ENCODE measurements at places on chromosomes 3 and 15. TPM values are rescaled to one million over a fixed set of nuclear protein-coding genes. Genes with fewer than 3 reads are reported as not detected.
A peak's percentile ranks its signal among the peaks of the same experiment; 100 is the strongest.

- no peak for DNase-seq
- H3K4me1 ChIP-seq: no peaks in the 10 kb centered on the region
- H3K27me3 ChIP-seq: no peaks in the 10 kb centered on the region
- H3K36me3 ChIP-seq: no peaks in the 10 kb centered on the region
- H3K4me3 ChIP-seq: no peak overlapping the region
These were observed 462.3 kb upstream of the SGO1 start for GRCh38 chr3:20648294-20648693.

GRCh38 chr3:23440416-23441294, 237.5 kb downstream of the UBE2E2 start:
- no peak for DNase-seq
- no peak overlapping the region for H3K27ac ChIP-seq

DNA sequence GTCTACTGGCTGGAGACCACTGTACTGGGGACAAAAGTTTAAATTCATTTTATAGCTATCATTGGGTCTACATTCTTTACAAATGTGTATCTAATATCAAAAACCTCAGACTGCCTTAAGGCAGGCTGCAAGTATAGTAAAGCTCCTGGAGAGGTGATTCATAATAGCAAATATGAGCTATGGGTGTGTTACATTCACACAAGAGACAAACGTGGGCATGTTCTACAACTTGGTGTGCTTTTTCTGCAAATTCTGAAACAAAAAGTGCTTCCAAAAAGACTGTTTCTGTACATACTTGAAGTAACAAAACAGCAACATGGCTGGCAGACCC, 1101.4 kb downstream of the ROBO1 start:
- H3K27me3 ChIP-seq: no peaks in the 10 kb centered on the region
- no peaks in the 10 kb centered on the region for H3K36me3 ChIP-seq
- H3K27ac ChIP-seq: no peak overlapping the region
- no peak overlapping the region for H3K4me3 ChIP-seq
- DNase-seq: no peak

DNA sequence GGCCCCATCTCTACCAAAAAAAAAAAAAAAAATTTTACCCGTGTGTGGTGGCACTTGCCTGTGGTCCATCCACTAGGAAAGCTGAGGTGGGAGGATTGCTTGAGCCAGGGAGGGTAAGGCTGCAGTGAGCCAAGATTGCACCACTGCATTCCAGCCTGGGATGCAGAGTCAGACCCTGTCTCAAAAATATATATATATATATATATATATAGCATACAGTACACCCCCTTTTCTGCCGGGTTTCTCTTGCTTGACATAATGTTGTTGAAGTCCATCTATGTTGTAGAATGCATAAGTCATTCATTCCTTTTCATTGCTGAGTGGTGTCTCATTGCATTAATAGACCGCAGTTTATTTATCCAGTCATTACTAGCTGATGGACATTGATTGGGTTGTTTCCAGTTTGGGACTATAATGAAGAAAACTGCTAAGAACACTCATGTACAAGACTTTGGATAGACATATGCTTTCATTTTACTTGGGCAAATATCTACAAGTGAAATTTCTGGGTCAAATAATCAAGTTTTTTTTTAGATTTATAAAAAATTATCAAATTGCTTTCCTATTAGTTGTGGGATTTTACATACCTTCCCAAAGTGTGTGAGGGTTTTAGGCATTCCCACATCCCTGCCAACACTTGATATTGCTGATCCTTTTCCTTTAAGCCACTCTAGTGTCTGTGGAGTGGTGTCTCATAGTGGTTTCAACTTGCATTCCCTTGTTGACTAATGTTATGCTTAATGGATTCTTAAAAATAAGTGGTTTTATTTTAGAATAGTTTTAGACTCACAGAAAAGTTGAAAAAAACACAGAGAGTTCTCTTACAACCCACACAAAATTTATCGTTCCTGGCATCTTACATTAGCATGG, 2.1 kb upstream of the PRR20G start:
- H3K4me3 ChIP-seq: no peak overlapping the region
- H3K4me1 ChIP-seq: no peaks in the 10 kb centered on the region
- no peak for DNase-seq

DNA sequence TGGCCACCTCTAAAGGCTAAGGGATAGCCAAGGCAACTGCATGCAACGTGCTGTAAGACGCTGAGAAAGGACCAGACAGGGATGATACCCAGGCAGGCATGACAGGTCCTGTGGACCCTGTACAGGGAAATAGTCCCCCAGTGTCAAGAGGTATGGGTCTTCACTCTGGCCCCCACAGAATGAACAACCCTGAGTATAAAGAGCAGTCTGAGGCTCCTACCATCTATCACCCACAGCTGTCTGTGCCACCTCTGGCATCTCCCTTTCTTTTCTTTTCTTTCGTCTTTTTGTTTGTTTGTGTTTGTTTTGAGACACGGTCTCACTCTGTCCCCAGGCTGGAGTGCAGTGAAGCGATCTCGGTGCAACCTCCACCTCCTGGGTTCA, 18.7 kb downstream of the SLC25A20 start:
- H3K4me3 ChIP-seq: no peak overlapping the region
- no peak for DNase-seq
- no peaks in the 10 kb centered on the region for H3K27me3 ChIP-seq
- peak overlapping the region; percentile 43 for H3K27ac ChIP-seq
- peaks cover 72% of the 10 kb centered on the region for H3K36me3 ChIP-seq
- peaks cover 8% of the 10 kb centered on the region for H3K4me1 ChIP-seq

The BTLA gene
- total RNA-seq: 18.2 TPM

DNA sequence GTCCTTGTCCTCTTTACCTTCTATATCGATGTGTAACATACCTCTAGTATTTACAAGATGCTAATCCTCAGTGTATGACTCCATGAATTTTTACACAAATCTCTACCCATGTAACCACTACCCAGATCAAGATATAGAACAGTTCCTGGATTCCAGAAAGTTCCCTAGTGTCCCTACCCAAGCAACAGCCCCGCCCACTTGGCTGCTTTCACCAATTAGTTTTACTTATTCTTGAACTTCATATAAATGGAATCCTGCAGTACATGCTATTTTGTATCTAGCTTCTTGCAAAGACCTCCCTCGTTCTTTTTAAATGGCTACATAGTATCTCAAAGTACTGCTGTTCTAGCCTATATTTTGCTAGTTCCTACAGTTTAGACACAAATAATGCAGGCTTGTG, 33.0 kb downstream of the CD276 start:
- DNase-seq: no peak
- H3K27ac ChIP-seq: no peak overlapping the region
- H3K4me3 ChIP-seq: no peak overlapping the region
- H3K4me1 ChIP-seq: peaks cover 2% of the 10 kb centered on the region

The ALS2CL gene
- total RNA-seq: 10.2 TPM

DNA sequence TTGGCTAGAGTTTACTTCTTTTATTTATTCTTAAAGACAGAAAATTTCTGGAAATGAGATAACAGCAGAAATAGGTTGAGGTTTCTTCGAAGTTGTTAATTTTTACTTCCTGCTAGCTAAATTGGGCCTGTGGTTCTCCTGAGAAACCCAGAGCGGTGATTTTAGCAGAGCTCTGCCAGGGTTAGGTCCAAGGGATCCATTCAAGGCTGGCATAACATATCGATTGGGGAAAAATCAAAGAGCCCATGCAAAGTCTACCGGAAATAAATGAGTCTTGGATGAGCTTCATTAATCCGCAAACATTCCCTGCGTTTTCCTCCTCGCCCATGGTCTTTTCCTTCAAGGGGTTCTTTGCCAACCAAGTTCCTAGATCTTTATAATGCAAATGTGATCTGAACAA, 30.8 kb upstream of the MASP1 start:
- H3K27ac ChIP-seq: no peak overlapping the region
- peaks cover 16% of the 10 kb centered on the region for H3K4me1 ChIP-seq
- no peaks in the 10 kb centered on the region for H3K36me3 ChIP-seq
- DNase-seq: no peak

DNA sequence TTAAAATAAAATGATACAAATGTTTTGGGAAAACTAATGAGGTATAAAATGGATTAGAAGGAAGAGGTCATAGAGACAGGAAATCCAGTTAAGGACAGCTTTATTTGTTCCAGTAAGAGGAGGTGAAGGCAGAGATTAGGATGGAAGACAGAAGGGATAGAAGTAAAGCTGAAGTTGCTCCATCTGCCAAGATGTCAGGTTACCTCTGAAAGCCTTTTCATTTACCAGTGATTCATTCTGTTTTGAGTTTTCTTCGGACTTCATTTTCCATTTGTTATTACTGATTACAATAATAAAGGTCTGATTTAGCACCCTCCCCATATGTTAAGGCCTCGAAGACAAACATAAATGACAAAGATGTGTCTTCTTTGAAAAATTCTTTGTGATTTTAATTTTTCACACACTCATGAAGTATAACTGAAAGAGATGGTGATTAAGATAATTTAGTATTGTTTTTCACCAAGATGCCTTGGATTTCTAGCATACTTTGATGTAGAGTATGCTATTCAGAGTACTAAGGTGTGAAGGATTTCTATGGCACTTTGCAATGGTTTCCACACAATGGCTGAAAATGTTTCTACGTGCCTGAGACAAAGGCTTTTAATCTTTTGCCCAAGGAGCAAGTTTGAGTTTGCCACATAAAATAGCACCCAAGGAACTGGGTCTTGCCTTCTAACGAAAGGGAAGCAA, 75.4 kb upstream of the PLAAT1 start:
- no peak overlapping the region for H3K27ac ChIP-seq
- no peak for DNase-seq
- no peaks in the 10 kb centered on the region for H3K4me1 ChIP-seq
- H3K27me3 ChIP-seq: peaks cover 2% of the 10 kb centered on the region
- no peak overlapping the region for H3K4me3 ChIP-seq

The DUOX2 gene
- total RNA-seq: not detected

GRCh38 chr3:187368251-187369088, at the start of gene RTP4:
Gene RTP4, plus strand, starts transcription at chr3:187368385. Its CDS starts 57 bp downstream, at chr3:187368442.
- peaks cover 37% of the 10 kb centered on the region for H3K36me3 ChIP-seq
- H3K27ac ChIP-seq: peak within 1 kb of the TSS; percentile 98
- H3K4me3 ChIP-seq: peak within 1 kb of the TSS; percentile 98
- DNase-seq: peak; percentile 11
- H3K27me3 ChIP-seq: no peaks in the 10 kb centered on the region

- no peaks in the 10 kb centered on the region for H3K27me3 ChIP-seq
- no peaks in the 10 kb centered on the region for H3K36me3 ChIP-seq
- H3K4me3 ChIP-seq: no peak overlapping the region
These were observed 54.5 kb downstream of the CPN2 start for GRCh38 chr3:194296454-194297263.

GRCh38 chr3:126816298-126816697, 112.3 kb downstream of the CHCHD6 start:
- H3K27me3 ChIP-seq: no peaks in the 10 kb centered on the region
- H3K27ac ChIP-seq: no peak overlapping the region
- peaks cover 21% of the 10 kb centered on the region for H3K4me1 ChIP-seq
- no peak for DNase-seq
- no peaks in the 10 kb centered on the region for H3K36me3 ChIP-seq
- H3K4me3 ChIP-seq: no peak overlapping the region

GRCh38 chr3:148643389-148643840, 54.3 kb upstream of the AGTR1 start:
- H3K27me3 ChIP-seq: no peaks in the 10 kb centered on the region
- no peak for DNase-seq
- no peaks in the 10 kb centered on the region for H3K36me3 ChIP-seq
- no peaks in the 10 kb centered on the region for H3K4me1 ChIP-seq

The CCDC80 gene
- not detected for total RNA-seq

GRCh38 chr3:67529915-67530314, 124.5 kb downstream of the SUCLG2 start:
- no peak overlapping the region for H3K4me3 ChIP-seq
- no peaks in the 10 kb centered on the region for H3K27me3 ChIP-seq
- peaks cover 29% of the 10 kb centered on the region for H3K4me1 ChIP-seq

The ROBO2 gene
- not detected for total RNA-seq

DNA sequence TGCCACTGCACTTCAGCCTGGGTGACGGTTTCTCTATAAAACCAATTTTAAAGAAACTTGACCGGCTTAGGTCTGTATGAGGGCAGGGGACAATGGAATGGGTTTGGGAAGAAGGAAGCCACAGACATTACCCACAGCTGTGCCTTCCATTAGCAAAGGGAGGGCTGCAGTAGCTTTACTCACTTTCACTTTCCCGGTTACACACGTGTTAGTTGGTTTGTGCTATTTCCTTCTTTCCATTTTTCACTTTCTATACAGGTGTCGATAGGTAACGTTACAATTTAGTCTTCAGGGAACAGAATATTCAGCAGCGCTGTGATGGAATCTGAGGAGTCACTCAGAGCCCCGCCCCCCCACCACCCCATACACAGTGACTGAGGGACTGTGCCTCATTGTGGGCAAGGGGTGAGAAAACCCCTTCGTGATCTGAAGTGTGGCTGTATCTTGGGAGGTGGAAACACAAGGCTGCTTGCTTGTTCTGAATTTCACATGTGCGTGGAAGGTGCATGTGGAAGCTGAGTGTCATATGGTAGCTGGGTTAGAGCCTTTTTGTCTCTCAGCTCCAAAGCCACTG, 44.8 kb upstream of the RPL32 start:
- H3K4me3 ChIP-seq: peak overlapping the region; percentile 38
- H3K27ac ChIP-seq: no peak overlapping the region
- H3K27me3 ChIP-seq: peaks cover 13% of the 10 kb centered on the region
- no peaks in the 10 kb centered on the region for H3K36me3 ChIP-seq
- DNase-seq: no peak

The ACTC1 gene
- not detected for total RNA-seq

The CHCHD4 gene
- 9.1 TPM for total RNA-seq

GRCh38 chr3:189673535-189673934, 42.3 kb downstream of the TP63 start:
- no peak for DNase-seq
- no peaks in the 10 kb centered on the region for H3K36me3 ChIP-seq
- peaks cover 2% of the 10 kb centered on the region for H3K4me1 ChIP-seq

- H3K36me3 ChIP-seq: no peaks in the 10 kb centered on the region
- H3K4me3 ChIP-seq: no peak overlapping the region
- peaks cover 6% of the 10 kb centered on the region for H3K4me1 ChIP-seq
These were observed 280.4 kb downstream of the RAP2B start for GRCh38 chr3:153442386-153442785.

DNA sequence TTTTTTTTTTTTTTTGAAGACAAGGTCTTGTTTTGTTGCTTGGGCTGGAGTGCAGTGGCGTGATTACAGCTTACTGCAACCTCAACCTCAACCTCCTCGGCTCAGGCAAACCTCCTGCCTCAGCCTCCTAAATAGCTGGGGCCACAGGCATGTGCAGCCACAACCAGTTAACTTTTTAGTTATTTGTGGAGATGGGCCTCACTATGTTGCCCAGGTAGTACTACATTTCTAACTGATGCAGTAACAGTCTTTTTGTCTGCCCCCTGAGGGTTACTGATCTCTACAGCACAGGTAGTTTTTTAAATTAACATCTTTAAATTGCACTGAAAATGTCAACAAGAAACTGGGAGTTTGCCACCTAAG, 3.4 kb upstream of the LMLN start:
- no peak for DNase-seq
- H3K4me1 ChIP-seq: peaks cover 66% of the 10 kb centered on the region
- H3K4me3 ChIP-seq: no peak overlapping the region
- peak overlapping the region; percentile 53 for H3K27ac ChIP-seq
- peaks cover 7% of the 10 kb centered on the region for H3K36me3 ChIP-seq

The LOXL1 gene
- total RNA-seq: 0.80 TPM

Measured in naive thymus-derived CD8-positive, alpha-beta T cell (primary cell).